ENCODE measurements at places on chromosomes 3 and 15.

DNA sequence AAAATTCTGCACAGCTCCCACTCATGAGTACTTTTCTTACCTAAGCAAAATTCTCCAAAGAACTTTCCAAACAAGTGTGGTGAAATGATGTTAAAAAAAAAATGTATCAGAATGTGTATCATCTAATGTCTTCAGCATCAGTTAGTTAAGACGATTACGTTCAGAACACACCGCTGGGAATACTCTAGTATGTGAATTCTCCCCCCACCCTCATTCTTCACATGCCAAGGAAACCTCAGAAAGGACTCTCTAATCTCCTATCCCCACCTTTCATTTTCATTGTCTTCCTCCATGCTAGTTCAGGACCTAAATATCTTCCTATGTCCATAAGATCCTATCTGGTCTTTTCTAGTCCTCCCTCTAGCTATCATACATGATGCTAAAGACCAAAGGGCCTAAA is 457.4 kb downstream of the SHQ1 start:
- no peak for DNase-seq

GRCh38 chr15:62244762-62245161 is 79.7 kb upstream of the C2CD4B start:
- no peak for DNase-seq

DNA sequence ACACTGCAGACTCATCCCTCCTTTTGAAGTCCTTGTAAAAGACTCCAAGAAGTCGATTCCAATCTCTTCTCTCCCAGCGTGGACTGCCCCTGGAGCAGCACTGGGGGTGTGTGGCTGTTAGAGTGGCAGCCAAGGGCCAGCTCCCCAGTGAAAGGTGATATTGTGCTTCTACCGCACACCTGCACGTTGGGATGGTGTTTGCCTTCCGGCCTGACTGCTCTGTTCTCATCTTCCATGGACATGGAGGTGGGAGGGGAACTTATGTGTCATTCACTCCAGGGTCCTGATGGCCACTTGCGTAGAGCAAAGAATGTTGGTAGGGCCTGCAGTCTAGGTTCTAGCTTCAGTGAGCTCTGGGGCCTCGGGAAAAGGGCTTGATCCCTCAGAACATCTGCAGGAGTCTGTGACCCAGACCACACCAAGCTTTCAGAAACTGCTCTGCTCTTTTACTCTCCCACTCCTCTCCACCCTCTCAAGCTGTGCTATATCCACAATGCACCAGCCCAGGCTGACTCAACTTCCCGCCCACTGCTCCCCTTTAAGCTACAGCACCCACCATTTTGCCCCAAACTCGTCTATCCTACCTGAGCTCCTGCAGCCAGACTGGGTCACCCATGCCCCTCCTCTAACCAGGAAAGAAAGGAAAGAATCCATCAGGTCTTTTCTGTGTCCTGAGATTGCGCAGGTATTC is 31.3 kb downstream of the LIPC start:
- no peak for DNase-seq

DNA sequence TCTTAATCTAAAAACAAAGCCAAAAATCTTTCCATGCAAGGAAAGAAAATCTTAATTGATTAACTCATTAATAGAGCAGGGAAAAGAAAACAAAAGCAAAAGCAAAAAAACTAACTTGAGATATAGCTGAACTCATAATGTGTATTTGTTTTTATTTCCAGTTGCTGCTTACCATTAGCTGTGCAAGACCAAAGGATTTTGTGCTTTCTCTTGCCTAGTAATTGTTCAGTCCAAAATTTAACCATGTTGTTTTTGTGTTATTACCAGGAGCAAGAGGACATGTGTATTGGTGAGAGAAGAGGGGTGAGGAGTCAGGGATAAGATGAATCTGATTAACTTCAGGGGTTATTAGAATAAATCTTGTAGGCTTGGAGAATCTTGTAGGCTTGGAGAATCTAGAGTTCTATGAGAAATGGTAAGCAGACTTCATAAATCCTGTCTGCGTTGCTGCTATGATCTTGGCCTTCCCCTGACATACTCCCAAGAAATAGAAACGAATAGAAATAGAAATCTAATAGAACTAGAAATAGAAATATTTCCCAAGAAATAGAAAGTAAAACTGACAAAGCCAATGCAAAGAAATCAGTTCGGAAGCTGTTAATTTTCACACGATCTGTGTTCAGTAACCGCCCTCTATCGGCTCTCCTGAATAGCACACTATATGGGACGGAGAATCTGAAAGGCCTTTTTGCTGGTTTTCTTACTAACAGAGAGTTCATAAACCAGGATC is 72.6 kb upstream of the TNFSF10 start:
- no peak for DNase-seq

GRCh38 chr3:186959029-186959624 is 28.8 kb downstream of the ST6GAL1 start:
- DNase-seq: no peak

- peak; percentile 43 for DNase-seq
Observed at GRCh38 chr3:39668420-39668819, 141.0 kb upstream of the MYRIP start.

DNA sequence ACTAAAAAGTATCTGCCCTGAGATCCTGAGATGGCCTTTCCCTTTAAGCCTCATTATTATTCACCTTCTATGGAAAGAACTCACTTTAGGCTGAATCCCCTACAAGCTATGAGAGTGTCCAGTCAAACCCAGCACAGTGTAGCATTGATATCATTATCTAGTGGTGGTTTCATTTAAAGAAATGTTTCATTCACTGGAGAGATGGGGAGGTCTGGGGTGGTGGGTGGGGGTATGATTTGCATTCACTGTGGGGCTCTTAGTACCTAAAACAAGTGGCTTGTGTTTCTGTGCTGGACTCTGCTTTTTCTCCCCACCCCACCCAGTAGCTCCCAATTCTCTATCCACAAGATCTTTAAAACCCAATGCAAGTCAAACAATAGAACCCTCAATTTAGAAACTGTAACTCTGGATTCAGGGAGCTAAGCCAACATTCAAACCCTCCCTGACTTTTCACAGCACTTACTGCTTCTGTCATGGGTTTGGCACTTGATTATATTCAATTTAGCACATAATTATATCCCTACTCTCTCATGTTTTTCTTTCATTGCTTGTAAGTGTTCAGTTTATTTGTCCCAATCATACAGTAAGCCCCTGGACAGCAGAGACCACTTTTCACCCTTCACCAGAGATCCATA is 310.5 kb upstream of the THBS1 start:
- no peak for DNase-seq

DNA sequence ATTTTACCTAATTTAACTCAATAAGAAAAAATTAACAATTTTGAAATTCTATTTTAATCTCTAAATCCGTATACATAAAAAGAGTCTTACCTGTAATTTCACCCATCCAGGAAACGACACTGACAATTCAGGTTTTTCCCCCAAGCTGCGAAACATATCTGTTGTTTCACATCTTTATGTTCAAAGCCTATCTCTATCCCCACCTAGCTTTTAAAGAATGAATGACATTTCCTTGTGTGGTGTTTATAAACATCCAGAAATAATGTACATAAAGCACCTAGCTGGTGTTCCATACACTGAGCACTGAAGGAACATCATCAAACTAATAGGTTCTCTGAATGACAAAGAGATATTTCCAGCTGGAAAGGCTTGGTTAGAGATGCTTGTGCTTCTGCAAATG is 867.8 kb downstream of the SQOR start:
- no peak for DNase-seq

GRCh38 chr3:38606561-38606960 is 42.9 kb downstream of the SCN5A start:
- DNase-seq: no peak

- DNase-seq: no peak
Observed at GRCh38 chr15:49430046-49430445, 7.0 kb downstream of the FGF7 start.

DNA sequence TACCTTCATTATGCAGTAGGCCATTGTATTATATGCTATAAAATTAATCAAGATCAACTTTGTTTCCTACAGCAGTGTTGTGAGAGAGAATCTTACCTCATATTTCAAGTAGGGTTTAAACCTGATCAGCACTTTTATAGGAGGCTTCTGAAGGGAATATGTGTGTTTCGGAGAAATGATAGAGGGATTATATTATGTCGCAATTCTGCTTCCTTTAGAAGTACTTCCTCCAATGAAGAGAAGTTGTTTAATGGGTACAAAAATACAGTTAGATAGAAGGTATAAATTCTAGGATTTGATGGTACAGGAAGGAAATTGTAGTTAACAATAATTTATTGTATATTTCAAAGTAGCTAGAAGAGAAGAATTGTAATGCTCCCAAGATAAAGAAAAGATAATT is 54.9 kb downstream of the NSUN3 start:
- no peak for DNase-seq

- DNase-seq: peak; percentile 89
Observed at GRCh38 chr3:141828890-141829289, 47.6 kb upstream of the ATP1B3 start.

GRCh38 chr3:142664819-142665218 is 59.0 kb upstream of the TRPC1 start:
- DNase-seq: no peak

- peak; percentile 19 for DNase-seq
Observed at GRCh38 chr3:45343947-45344346, 44.4 kb upstream of the LARS2 start.

GRCh38 chr3:53491276-53491675 is 3.1 kb upstream of the CACNA1D start:
- no peak for DNase-seq
